ENCODE measurements at places on chromosomes 16 and 17. TPM values are rescaled to one million over a fixed set of nuclear protein-coding genes. Genes with fewer than 3 reads are reported as not detected.

The SLC12A4 gene
- 34.4 TPM for polyA plus RNA-seq

The PABPN1L gene
- polyA plus RNA-seq: 0.14 TPM

The EIF3C gene
- 462 TPM for polyA plus RNA-seq

The ZSCAN10 gene
- not detected for polyA plus RNA-seq

The KRT15 gene
- not detected for polyA plus RNA-seq

The RNF43 gene
- 0.06 TPM for polyA plus RNA-seq

The RBBP6 gene
- polyA plus RNA-seq: 35.2 TPM

- no peak for DNase-seq
- H3K36me3 ChIP-seq: peaks cover 8% of the 10 kb centered on the region
- no peak overlapping the region for H3K27ac ChIP-seq
- H3K4me3 ChIP-seq: no peak overlapping the region
- H3K4me1 ChIP-seq: no peaks in the 10 kb centered on the region
- H3K27me3 ChIP-seq: no peaks in the 10 kb centered on the region
Measured at GRCh38 chr16:53636978-53637377, 66.7 kb downstream of the RPGRIP1L start.

- no peak overlapping the region for H3K4me3 ChIP-seq
- DNase-seq: no peak
- no peaks in the 10 kb centered on the region for H3K27me3 ChIP-seq
- no peaks in the 10 kb centered on the region for H3K36me3 ChIP-seq
- H3K27ac ChIP-seq: peak overlapping the region; percentile 1
Measured at GRCh38 chr16:81583893-81584631, 139.5 kb downstream of the CMIP start.

- H3K4me3 ChIP-seq: no peak overlapping the region
- no peak overlapping the region for H3K27ac ChIP-seq
- DNase-seq: no peak
- H3K4me1 ChIP-seq: peaks cover 37% of the 10 kb centered on the region
- no peaks in the 10 kb centered on the region for H3K36me3 ChIP-seq
- peaks cover 3% of the 10 kb centered on the region for H3K27me3 ChIP-seq
Measured at GRCh38 chr17:43631429-43631828, 30.3 kb downstream of the MEOX1 start.

DNA sequence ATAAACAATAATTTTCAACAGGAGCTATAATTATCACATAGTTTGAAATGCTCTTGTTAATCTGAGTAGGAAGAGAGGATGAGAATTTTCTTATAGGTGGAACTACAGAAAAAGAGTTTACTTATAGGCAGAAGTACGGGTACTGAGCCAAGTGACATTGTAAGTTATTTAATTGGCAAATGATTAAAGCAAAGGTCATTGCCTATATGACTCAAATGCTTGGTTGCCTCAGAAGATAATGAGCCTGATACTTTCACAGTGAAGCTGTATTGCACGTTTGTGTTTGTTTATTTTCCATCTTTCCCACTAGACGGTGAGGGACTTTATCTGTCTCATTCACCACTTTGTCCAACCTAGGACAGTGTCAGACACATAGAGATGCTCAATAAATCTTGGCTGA is 749.3 kb downstream of the MAF start:
- DNase-seq: no peak
- H3K27ac ChIP-seq: no peak overlapping the region
- no peaks in the 10 kb centered on the region for H3K27me3 ChIP-seq
- no peaks in the 10 kb centered on the region for H3K4me1 ChIP-seq

GRCh38 chr17:69704935-69705334 is 290.4 kb downstream of the MAP2K6 start:
- no peak for DNase-seq
- no peak overlapping the region for H3K27ac ChIP-seq
- H3K27me3 ChIP-seq: no peaks in the 10 kb centered on the region
- H3K4me3 ChIP-seq: no peak overlapping the region

DNA sequence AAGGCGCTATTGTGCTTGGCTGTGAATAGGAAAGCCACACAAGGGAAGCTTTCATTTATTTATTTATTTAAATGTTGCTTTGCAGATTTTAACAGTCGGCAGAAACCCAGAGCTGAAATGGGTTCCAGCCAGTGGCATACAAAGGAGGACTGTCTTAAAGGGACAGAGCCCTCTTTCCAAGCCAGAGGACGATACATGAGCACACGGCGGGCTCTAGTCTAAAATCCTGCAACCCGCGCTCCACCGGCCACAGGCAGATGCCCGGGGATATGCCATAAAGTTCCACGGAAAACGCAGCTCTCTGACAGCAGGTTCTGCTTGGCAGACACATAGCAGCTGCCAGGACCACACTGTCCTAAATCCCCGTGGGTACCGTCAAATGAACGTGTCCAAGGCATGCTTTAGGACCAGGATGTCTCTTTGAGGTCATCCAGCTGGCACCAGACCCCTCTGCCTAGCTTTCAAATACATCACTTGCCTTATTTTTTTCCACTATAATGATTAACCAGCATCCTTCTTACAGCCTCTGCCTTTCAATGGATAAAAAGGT is 64.6 kb downstream of the CYTH1 start:
- H3K27ac ChIP-seq: peak overlapping the region; percentile 30
- H3K4me1 ChIP-seq: peaks cover 28% of the 10 kb centered on the region
- peak overlapping the region; percentile 32 for H3K4me3 ChIP-seq
- no peaks in the 10 kb centered on the region for H3K36me3 ChIP-seq

- H3K27me3 ChIP-seq: no peaks in the 10 kb centered on the region
- no peak for DNase-seq
- no peaks in the 10 kb centered on the region for H3K4me1 ChIP-seq
- H3K4me3 ChIP-seq: no peak overlapping the region
- peaks cover 95% of the 10 kb centered on the region for H3K36me3 ChIP-seq
- no peak overlapping the region for H3K27ac ChIP-seq
Measured at GRCh38 chr16:68350813-68351350, 40.1 kb downstream of the PRMT7 start.

- H3K36me3 ChIP-seq: no peaks in the 10 kb centered on the region
- DNase-seq: no peak
- H3K4me1 ChIP-seq: no peaks in the 10 kb centered on the region
- no peak overlapping the region for H3K4me3 ChIP-seq
Measured at GRCh38 chr17:30541802-30542201, 64.6 kb downstream of the GOSR1 start.

GRCh38 chr16:23187341-23187740 is 4.8 kb downstream of the SCNN1G start:
- no peaks in the 10 kb centered on the region for H3K36me3 ChIP-seq
- no peak overlapping the region for H3K27ac ChIP-seq
- H3K4me3 ChIP-seq: no peak overlapping the region

GRCh38 chr17:16878606-16879005 is 93.3 kb downstream of the TNFRSF13B start:
- H3K27ac ChIP-seq: no peak overlapping the region
- no peaks in the 10 kb centered on the region for H3K36me3 ChIP-seq
- H3K27me3 ChIP-seq: no peaks in the 10 kb centered on the region
- no peak overlapping the region for H3K4me3 ChIP-seq
- no peaks in the 10 kb centered on the region for H3K4me1 ChIP-seq

- H3K4me3 ChIP-seq: no peak overlapping the region
- no peaks in the 10 kb centered on the region for H3K27me3 ChIP-seq
- no peak for DNase-seq
- peaks cover 7% of the 10 kb centered on the region for H3K4me1 ChIP-seq
- no peak overlapping the region for H3K27ac ChIP-seq
Measured at GRCh38 chr16:27273670-27274423, 5.3 kb upstream of the NSMCE1 start.

GRCh38 chr17:33927732-33928133 is 327.4 kb upstream of the CCL2 start:
- no peak overlapping the region for H3K4me3 ChIP-seq
- H3K36me3 ChIP-seq: no peaks in the 10 kb centered on the region
- H3K27ac ChIP-seq: no peak overlapping the region
- no peaks in the 10 kb centered on the region for H3K4me1 ChIP-seq
